ENCODE measurements at places on chromosomes 2 and 18.

DNA sequence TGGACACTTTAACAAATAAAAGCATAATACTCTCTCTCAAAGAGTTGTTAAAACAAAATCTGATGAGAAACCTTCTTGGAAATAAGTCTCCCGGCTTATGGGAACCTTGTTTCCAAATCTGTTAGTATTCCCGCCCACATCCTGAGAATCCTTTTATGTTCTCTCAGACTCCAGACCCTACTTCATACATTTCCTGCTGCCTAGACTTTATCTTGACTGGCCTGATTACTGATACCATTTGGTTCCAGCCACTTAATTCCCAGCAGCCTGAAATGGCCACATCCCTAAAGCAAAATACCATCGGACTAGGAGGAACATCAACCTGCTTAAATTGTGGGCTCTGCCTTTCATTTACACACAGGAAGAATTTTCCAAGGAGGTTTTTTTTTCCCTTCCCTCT lies 79.1 kb upstream of the CYP1B1 start:
- no peak for DNase-seq

DNA sequence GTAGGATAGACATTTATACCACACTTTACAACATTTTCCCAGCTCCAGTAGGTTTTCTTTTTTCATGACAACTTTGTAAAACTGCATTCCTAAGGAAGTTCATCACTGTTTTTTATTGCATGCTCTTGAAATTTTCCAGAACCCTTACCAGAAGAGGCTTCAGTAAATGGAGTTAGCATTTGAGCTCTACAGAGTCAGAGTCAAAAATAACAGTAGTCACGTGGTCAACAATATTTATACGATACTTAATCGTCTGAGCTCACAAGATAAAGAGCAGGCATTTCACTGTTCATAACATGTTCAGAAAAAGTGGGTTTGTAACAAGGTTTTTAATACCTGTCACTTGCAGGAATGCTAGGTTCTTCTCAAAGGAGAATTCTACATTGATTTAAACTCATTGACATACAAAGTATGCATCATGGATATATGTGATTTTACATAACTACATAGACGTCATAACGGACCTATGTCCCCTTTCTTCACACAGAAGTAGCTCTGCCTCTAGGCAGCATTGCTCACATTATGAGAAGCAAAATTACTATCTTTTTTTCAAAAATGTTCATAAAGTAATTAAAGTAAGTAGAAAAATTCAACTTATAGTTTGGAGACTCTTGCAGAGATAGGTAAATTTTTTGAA lies 187.0 kb upstream of the COL3A1 start:
- no peak for DNase-seq

DNA sequence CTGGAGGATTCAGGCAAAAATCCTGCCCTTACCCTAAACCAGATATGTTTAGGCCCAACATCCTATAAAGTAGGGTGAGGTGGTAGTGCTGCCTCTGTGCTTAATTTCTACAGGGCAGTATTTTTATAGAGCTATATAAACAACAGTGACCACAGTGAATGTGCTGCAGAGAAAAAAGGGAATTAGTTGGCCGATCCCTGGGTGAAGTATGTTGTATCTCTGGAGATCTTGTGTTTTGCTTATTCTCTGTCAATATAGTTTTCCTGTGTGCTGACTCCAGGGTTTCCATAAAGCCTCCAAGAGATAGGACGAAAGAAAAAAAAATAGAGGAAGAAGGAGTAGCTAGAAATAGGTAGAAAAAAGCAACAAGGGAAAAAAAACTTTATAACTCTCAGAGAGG lies 88.9 kb upstream of the THOC1 start:
- no peak for DNase-seq

DNA sequence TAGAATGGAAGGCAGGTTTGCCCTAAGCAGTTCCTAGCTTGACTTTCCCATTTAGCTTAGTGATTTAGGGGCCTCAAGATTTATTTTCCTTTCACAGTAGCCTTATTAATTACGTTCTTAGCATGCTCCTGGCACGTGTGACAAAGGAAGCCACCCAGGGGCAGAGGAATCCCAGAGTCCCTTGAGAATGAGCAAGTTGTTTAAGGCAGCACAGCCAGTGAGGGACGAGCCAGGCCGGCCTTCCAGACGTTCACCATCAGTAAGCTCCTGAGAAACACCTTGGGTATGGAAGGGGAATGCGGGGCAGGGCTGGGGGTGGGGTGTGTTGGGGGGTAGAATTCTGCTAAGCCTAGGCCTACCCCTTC lies 76.3 kb downstream of the SOWAHC start:
- DNase-seq, result no peak

GRCh38 chr2:75007819-75008218 lies 49.4 kb downstream of the POLE4 start:
- no peak for DNase-seq

DNA sequence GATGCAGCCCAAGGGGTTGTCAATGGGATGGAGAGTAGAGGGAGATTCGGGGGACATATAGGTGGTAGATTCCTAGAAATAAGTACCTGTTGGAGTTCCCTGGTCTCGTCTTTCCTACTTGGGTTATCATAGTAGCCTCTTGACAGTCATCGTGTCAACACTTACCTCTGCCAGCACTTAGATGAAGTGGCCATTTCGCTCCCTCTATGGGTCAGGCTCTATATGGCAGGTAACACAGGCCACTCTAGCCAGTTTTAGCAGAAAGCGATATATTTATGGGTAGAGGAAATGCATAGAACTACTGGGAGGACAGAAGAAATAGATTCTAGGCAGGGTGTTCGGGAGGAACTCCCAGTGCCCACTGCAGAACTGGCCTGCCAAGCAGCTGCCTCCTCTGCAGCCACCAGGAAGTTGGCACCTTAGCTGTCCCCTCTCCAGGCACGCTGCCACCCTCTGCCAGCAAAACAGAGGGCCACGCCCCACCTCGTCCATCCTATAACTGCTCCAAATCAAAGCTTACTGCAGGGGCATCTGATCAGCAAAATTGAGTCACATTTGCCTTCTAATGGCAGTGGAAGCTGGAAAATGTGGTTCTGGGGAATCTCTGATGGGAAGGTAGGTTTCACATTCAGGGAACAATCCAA lies 181.3 kb downstream of the INSIG2 start:
- DNase-seq, result no peak

DNA sequence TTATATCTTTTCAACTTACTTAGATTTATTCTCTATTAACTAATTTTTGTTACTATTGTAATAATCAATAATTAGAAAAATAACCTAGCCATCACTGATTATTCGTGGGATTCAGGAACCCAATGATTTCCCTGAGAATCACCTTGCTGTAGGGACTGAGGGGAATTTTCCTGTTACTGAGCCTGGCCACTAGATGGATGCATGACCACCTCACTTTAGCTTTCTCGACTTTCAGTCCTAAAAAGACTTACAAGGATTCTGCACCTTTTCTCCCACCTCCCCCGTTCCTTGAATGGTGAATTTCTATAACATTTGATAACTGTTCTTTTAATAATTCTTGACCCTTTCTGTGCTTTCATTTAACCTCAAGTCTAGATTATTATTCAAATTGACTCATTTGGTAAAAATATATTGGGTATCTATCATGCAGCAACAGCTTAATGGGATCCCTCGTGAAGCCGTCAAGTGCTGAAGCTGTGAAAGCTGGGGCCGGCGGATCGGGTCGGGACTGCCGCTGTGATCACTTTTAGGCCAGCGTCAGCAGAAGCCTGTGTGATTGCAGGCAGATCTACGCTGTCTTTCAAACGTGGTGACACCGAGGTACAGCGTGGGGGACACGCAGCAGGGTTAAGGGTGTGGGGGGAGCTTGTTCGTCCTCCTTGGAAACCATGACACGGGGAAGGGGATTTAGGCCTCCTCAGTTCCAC lies 38.8 kb upstream of the TMEM18 start:
- no peak for DNase-seq

- no peak for DNase-seq
These were observed 71.5 kb downstream of the RAB31 start for GRCh38 chr18:9779630-9780029.

DNA sequence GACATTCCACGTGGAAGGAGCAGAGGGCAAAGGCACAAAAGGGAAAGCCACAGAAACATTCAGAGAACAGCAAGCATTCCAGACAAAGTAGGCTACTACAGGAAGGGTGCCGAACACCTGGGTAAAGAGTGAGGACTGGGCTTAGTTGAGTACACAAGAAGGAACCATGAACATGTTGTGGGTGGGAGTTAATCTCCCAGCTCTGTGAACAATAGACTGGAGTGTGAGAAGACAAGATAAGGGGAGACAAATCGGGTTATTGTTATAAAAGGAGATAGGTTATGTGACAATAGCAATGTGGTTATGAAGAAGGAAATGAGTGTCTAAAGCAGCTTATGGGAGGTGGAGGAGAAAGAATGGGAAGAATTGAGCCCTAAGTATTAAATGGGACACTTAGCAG lies 70.0 kb downstream of the DPP4 start:
- DNase-seq, result no peak

DNA sequence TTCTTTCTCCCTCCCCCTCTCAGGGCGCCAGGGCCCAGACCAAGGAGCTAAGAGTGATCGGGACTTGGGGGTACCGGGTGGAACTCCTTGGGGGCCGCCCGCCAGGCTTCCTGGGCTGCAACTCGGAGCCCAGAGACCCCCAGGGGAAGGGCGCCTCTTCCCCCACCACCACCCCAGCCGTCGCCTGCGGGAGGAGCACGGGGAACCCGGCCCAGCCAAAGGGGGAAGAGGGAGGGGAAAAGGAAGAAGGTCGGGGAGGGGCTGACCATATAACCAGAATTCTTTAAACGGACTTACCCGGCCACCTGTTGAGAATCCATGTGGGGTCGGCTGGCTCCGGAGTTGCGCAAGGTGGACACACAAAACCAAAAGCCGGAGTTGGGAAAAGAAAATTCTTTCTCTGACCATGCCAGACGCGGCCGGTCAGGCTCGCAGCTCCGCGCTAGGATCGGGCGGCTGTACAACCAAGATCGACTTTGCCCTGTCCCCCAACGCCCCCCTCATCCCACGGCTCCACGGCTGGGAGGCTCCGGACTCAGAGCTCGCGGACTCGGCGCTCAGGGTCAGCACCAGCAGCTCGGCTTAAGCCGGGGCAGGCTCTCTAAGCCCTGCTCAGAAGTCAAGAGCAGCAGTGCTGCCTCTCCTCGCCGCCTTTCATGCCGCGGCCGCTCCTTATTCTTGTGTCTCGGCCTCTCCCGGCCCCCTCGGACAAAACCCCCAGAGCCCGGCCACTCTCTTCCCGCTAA lies 6.3 kb upstream of the SIX3 start:
- no peak for DNase-seq

DNA sequence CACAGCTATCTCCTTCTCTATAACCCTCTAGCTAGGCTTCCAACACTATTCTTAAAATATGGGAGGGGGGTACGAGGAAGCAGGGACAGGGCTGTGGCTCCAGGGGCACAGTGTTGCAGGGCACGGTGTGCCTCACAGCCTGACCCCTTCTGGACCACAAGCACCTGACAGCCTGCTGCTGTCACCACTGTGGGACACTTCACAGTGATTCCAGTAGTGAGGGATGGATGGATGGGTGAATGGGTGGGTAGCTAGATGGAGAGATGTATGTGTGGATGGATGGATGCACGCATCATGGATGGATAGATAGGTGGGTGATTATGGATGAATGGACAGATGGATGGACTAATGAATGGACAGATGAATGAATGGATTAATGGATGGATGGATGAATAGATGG lies 21.6 kb downstream of the PXDN start:
- no peak for DNase-seq

GRCh38 chr18:67969458-67969857 lies 452.9 kb upstream of the DSEL start:
- no peak for DNase-seq

DNA sequence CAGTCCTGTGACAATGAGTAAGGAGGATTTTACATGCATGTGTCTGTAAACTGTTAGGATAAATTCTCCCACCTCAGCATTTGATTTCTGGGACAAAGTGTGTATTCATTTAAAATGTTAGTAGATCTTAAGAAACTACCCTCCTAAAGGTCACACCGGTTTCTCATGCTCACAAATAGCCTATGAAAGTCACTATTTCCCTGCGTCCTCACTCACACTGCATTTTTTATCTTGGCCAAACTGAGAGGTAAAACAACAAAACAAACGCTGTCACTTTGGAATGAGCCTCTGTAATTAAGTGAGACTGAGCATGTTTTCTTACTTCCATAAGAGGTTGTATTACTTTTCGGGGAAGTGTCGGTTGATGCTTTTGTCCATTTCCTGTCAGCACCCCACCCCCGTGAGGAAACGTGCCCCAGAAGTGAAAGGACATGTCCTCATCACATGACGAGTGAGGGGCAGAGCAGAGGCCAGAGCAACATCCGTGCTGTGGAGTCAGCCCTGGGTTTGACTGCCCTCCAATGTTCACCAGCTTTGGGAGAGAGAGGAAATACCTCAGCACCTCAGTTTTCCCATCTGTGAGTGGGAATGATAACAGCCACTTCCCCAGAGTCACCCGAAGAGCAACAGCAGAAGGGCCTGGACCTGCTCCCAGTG lies 3.1 kb downstream of the GYPC start:
- peak; percentile 46 for DNase-seq

- no peak for DNase-seq
These were observed 41.1 kb downstream of the ID2 start for GRCh38 chr2:8722986-8723385.

- no peak for DNase-seq
These were observed 322.6 kb downstream of the PRKCE start for GRCh38 chr2:45974056-45974455.

DNA sequence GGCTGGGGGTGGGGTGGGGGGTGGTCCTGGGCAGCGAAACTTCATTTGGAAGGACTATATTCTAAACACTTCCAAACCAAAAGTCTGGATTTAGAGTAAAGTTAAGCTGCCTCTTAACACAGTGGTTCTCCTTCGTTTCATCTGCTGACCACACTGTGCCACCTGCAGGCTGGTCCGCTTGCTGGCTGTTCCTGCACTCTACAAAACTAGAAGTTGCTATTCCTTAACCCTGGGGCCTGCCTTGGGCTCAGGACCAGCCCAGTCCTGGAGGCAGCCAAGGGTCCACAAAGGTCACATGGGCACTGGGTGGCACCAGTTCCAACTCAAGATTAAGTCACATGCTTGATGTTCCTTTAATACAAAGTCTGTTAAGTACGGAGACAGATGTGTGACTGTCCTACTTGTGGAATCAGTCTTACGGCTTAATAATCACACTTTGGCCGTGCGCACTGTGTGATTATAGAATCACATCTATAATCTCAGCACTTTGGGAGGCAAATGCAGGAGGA lies 195.4 kb downstream of the FAM210A start:
- DNase-seq, result no peak

DNA sequence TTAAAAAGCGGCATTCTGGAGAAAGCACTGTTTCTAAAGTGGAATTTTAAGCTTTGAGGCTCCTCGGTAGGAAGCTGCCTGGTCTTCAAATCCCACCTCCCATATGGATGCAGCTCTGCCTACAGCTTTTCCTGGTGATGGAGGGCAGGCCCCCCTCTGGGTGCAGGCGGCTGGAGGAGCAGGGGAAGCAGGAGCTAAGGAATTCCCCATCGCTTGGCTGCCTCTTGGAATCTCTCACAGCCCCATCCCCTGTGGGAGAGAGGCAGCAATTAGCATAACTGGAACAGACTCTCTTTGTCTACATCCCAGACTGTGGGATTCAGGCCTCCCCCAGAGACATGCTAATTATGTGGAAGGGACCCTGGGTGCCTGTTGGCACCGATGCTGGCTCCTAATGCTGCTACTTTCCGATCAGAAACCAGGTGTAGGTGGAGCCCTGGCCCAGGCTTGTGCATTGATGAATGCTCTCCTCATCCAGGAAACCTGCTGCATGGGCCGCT lies 51.3 kb downstream of the LIPG start:
- DNase-seq, result no peak

Measured in stimulated activated CD4-positive, alpha-beta T cell treated with anti-CD3 and anti-CD28 coated beads, Interleukin-4, amount 100 ng/mL, for 48 hours (primary cell).